ENCODE measurements at places on chromosomes 16 and 17. TPM values are rescaled to one million over a fixed set of nuclear protein-coding genes. Genes with fewer than 3 reads are reported as not detected.

The VMO1 gene
- 1.7 TPM for total RNA-seq

The CDK5R1 gene
- 4.2 TPM for total RNA-seq

The SALL1 gene
- 0.56 TPM for total RNA-seq

The NPIPA2 gene
- 2.0 TPM for total RNA-seq

The EPX gene
- total RNA-seq = not detected

The DPEP3 gene
- not detected for total RNA-seq

The CDC27 gene
- 84.3 TPM for total RNA-seq

The IRX3 gene
- total RNA-seq = 5.1 TPM

The CEMP1 gene
- total RNA-seq = not detected

The IL21R gene
- 0.05 TPM for total RNA-seq

The TNRC6A gene
- total RNA-seq = 25.9 TPM

The SLC13A2 gene
- 0.16 TPM for total RNA-seq

The ZNF830 gene
- 13.2 TPM for total RNA-seq

The PIK3R5 gene
- total RNA-seq = 0.04 TPM

The THUMPD1 gene
- 22.2 TPM for total RNA-seq

The MYH13 gene
- total RNA-seq = not detected

The ST6GALNAC1 gene
- total RNA-seq = 0.27 TPM

The MMP25 gene
- 0.79 TPM for total RNA-seq

The CHRNB1 gene
- 6.9 TPM for total RNA-seq

The KCNG4 gene
- not detected for total RNA-seq

The CDC6 gene
- total RNA-seq = 58.6 TPM

The CHST5 gene
- total RNA-seq = 0.08 TPM

The MEIOB gene
- 1.7 TPM for total RNA-seq

The TMED6 gene
- not detected for total RNA-seq

The ULK2 gene
- total RNA-seq = 15.5 TPM

The TBC1D3I gene
- 0.46 TPM for total RNA-seq

The CBFA2T3 gene
- 0.36 TPM for total RNA-seq

The UBALD2 gene
- total RNA-seq = 47.5 TPM

The C17orf50 gene
- not detected for total RNA-seq

The KRT40 gene
- total RNA-seq = not detected

The TAC4 gene
- not detected for total RNA-seq

The SYCE1L gene
- total RNA-seq = 7.6 TPM

The KRT34 gene
- 0.20 TPM for total RNA-seq

The HOXB1 gene
- not detected for total RNA-seq

The SLC16A6 gene
- total RNA-seq = 0.43 TPM

The KRT9 gene
- not detected for total RNA-seq

The ZG16B gene
- total RNA-seq = 0.54 TPM

The MTSS2 gene
- total RNA-seq = 40.4 TPM

The SLC4A1 gene
- not detected for total RNA-seq

The RHBDL1 gene
- 1.0 TPM for total RNA-seq

The ATP2C2 gene
- 0.25 TPM for total RNA-seq

The USP43 gene
- total RNA-seq = 5.0 TPM

The SEPTIN12 gene
- total RNA-seq = not detected

The ACAP1 gene
- total RNA-seq = 3.1 TPM

The C17orf67 gene
- total RNA-seq = 2.4 TPM

The KRTAP17-1 gene
- not detected for total RNA-seq

The CTF1 gene
- not detected for total RNA-seq

The ZACN gene
- 0.18 TPM for total RNA-seq

The NPIPB6 gene
- 1.4 TPM for total RNA-seq

The NPIPB13 gene
- total RNA-seq = 0.62 TPM

The MPP2 gene
- 2.4 TPM for total RNA-seq

The MMP28 gene
- total RNA-seq = 8.4 TPM
